ENCODE measurements at places on chromosomes 11 and 22.
A peak's percentile ranks its signal among the peaks of the same experiment; 100 is the strongest.

GRCh38 chr22:11253000-11253511 lies 4274.9 kb upstream of the OR11H1 start:
- DNase-seq: no peak

DNA sequence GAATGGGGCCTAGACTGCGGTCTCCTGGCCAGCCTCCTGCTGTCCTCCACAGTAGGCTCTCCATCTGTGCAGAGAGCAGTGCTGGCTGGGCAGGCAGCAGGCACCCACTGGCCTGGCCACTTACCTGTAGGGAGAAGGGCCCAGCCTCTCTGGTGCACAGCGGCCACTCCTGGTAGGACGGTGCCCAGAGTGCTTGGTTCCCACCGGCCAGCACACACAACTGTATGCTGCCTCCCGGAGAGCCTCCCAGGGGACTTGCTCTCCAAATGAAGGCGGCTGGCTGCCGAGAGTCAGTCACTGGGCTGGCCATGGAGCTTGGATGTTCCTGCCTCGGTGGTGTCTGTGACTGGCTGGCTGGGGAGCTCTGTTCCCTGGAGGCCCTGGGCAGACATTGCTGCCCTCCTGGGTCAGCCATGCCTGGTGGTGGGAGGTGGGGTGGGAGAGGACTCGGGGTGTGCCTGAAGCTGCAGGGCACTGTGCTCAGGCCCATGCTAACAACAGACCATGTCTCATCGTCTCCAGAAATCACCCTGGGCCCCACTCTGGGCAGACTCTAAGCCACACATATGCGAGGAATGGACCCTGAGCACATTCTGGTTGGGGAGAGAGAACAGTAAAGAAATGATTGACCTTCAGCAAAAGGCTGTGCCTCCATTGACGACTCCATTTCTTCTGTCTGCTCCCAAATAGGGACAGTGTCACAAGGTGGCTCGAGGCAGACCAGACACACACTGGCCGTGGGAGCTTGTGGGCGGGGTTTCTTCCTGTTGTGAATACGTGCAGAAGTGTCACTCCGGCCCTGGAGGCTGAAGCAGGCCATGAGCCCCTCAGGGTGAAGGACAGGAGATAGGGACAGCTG lies 350.8 kb downstream of the TBC1D22A start:
- DNase-seq: no peak

GRCh38 chr11:69545976-69546617 lies 64.6 kb downstream of the LINC01488 start:
- no peak for DNase-seq

DNA sequence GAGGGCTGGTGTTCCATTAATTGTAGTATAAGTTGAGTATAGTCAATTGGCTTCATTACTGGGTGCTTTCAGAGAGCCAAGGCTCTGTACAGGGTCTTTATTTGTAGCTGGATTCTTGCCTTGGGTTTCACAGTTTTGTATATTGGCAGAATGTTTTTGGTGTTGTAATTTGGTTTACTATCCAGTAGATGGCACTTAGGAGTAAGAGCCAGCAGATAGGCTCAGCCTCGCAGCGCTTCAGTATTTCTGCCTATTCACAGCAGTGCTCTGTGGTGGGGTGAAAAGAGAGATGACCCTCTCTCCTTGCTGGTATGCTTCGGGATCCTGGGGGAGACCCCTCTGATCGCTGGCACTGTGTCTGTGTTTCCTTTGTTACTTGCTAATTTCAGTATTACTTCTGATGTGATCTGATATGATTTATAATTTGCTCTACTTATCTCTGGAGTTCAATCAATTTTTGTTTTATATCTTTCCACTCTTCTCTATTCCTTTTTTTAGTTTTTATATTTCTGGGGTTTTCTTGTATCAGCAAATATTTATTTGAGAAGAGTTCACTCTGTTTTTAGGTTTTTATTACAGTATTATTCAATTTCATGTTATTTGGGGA lies 52.2 kb downstream of the ANO5 start:
- DNase-seq: peak; percentile 13

GRCh38 chr11:121892131-121892681 lies 223.8 kb downstream of the BLID start:
- DNase-seq: peak; percentile 26

DNA sequence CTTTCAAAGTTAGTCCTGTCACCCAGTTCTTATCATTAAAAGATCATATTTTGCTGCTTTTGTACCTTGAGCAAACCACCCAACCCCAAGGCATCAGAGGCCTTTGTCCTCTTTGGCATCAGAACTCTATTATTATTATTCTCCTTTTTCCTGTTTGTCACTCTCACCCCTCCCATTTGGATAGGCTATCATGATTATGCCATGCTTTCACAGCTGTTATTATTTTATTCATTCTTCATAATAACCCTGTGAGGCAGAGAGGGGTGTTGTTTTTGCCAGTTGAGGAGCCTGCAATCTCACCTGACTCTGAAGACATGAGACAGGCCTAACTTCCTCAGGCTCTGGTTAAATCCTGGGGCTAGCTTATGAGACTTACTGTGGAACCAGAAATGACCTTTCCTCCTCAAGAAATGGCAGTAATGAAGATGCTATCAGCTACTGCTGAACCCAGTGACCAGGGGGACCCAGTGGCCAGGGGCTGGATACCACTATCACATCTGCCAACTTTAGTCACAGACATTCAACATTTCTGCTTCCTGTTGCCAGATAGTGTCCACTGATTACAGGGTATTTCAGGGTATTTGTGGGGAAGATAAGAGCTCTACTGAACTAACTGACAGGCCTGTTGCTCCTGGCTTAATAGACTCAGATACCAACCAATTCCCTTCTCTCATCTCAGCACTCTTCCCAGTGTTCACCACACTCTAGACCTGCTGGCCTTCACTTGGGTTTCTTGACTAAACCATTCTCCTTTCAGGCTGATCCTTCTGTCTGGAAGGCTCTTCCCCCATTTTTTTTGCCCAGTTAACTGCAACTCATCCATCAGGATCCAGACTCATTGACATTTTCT lies 11.8 kb upstream of the SWAP70 start:
- no peak for DNase-seq

DNA sequence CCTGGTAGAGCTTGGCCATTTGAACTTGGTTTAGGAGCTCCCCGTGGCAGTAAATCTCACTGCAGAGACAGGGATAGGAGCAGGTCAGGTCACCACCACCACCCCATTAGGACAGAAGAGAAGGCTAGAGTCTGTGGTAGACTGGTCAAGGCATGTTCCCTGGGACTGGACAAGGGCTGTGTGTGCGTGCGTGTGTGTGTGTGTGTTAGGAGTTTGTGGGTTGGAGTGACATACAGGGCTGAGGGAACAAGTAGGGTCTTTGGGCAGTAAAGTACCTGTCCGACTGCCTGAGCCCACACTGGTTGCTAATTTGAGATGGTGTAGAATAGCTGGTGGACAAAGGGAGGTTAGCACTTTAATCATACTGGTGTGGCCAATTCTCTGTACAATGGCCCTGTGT lies 16.1 kb downstream of the TREH start:
- DNase-seq: no peak

- DNase-seq: peak; percentile 23
These were observed 3.7 kb upstream of the HSPA8 start for GRCh38 chr11:123065621-123066020.

DNA sequence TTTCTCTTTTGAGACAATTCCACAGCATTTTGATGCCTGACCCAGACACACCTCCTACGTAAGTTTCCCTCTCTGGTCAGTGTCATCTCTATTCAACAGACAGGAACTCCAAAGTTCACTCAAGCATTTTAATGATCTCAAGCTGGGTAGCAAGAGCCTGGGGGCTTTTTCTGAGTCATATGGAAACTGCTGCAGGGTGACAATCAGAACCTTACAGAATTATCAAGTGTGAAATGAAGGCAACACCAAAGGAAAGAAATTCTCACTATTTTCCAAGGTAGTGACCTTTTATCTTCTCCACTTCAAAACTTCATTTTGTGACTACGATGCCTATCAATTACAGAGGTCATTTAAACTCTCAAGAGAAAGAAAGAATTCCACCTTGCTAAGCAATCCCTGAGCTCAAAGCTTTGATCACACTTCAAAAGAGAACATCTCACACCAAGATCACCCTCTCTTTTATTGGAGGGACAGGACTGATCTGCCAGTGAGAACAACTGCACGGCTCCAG lies 229.0 kb upstream of the ZC3H12C start:
- no peak for DNase-seq

GRCh38 chr11:57426929-57427726 lies at the start of gene SLC43A3:
TSS of gene SLC43A3 (minus strand) at chr11:57427121. CDS start at chr11:57426172, 949 bp downstream.
- peak; percentile 99 for DNase-seq

- DNase-seq: no peak
These were observed 30.0 kb upstream of the MUC5AC start for GRCh38 chr11:1127664-1128162.

All from stromal cell of bone marrow (primary cell).